CD8-positive, alpha-beta T cell (primary cell): ENCODE measurements at places on chromosomes 13 and 19.

- DNase-seq: no peak
Observed at GRCh38 chr13:48158915-48159314, 64.0 kb upstream of the MED4 start.

- no peak for DNase-seq
Observed at GRCh38 chr13:43749503-43749902, 37.3 kb downstream of the ENOX1 start.

- no peak for DNase-seq
Observed at GRCh38 chr13:39321574-39321973, 281.4 kb downstream of the LHFPL6 start.

GRCh38 chr13:46561691-46562090 is 8.7 kb downstream of the LRCH1 start:
- DNase-seq: no peak

- DNase-seq: no peak
Observed at GRCh38 chr19:1293782-1294604, 8.3 kb downstream of the EFNA2 start.

- DNase-seq: no peak
Observed at GRCh38 chr19:30425885-30426838, 54.0 kb downstream of the ZNF536 start.

GRCh38 chr13:51977625-51978024 is 33.6 kb downstream of the ATP7B start:
- DNase-seq: no peak

GRCh38 chr19:39942366-39942730 is 7.9 kb upstream of the FCGBP start:
- no peak for DNase-seq

DNA sequence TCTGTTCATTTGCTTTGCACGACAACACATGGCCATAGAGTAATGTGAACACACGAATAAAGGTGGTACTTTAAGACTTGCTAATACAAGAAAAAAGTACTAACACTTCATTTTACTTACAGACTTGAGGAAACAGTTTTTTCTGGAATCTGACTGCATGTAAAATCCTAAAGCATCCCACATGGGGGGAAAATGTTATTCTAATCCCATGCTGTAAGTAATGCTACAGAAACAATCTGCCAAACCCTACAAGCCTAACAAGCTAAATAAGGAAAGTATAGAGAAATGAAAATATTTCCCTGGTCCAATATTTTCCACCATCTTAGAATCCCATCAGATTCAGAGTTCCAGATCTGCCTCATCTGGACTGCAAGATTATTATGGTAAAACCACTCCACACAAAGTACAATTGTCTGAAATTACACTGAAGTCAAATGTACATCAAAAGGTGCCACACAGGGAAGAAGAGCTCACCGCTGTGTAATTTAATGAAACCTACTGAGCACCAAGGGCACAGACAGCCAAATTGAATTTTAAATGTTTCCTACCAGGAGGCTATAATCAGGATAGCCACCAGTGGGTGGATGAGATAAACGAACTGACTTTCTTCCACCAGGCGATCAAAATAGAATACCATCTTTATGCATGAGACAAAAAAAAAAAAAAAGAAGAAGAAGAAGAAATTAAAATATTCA is 22.0 kb downstream of the LHFPL6 start:
- no peak for DNase-seq

- no peak for DNase-seq
Observed at GRCh38 chr13:40350283-40350992, 316.0 kb downstream of the FOXO1 start.

DNA sequence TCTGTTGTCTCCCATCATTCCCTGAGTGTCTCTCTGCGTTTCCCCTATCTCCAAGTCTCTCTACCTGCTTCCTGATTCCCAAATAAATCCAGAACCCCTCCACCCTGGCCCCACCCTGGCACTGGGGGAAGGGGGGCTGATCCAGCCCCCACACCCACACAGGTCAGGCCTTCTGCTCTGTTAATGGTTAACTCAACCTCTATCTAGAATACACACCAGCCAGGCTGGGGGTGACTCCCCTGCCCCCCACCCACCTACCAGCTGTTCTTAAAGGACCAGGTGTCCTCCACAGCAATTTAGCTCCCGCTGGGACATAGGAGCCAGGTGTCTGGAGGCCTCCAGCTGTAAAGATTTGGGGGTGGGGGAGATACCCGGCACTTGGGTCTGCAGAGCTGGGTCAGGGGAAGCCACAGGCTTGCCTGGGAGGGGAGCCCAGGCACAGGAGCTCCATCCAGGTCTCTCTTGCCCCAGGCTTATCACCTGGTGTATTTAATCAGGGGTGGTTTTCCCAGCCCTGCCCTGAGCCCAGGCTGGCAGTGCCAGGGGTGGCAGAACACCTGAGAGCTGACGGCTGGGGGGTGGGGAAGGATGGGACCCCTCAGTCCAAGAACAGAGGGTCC is 3.9 kb downstream of the IRF2BP1 start:
- DNase-seq: no peak

DNA sequence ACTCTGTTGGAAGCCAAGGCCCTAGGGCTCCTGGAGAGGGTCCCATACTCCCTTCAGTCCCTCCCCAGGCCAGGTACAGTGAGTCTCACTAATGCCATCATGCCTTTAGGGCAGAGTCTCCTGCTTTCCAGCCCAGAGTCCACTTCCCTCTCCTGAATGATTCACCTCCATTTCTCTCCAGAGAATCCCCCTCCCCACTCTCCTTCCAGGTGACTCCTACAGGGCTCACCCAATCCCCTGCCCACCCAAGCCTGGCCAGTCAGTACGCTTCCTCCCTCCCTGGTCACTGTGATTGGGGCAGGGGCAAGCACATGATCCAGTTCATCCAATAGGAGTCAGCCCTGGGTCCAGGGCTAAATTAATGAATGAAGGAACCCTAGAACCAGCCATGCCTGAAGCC is 35.0 kb upstream of the PNMA8B start:
- no peak for DNase-seq

- DNase-seq: no peak
Observed at GRCh38 chr19:54532528-54532927, 29.9 kb downstream of the LAIR2 start.

GRCh38 chr13:73440296-73440895 is 381.6 kb downstream of the KLF5 start:
- DNase-seq: no peak

- no peak for DNase-seq
Observed at GRCh38 chr19:2462635-2463421, 6.1 kb upstream of the LMNB2 start.

GRCh38 chr13:80399340-80400163 is 58.6 kb upstream of the SPRY2 start:
- DNase-seq: no peak

- no peak for DNase-seq
Observed at GRCh38 chr13:113537909-113538688, 46.5 kb upstream of the TFDP1 start.

DNA sequence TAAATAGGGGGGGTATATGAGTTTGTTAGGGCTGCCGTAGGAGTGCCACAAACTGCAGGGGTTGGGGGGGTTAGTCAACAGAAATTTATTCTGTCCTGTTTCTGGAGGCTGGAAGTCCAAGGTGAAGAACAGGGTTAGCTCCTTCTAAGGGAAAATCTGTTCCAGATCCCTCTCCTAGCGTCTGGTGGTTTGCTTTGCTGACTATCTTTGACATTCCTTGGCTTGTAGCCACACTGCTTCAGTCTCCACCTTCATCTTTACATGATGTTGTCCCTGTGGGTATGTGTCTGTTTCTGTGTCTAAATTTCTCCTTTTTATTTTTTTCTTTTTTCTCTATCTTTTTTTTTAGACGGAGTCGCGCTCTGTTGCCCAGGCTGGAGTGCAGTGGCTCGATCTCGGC is 8.1 kb upstream of the ICAM1 start:
- DNase-seq: no peak

DNA sequence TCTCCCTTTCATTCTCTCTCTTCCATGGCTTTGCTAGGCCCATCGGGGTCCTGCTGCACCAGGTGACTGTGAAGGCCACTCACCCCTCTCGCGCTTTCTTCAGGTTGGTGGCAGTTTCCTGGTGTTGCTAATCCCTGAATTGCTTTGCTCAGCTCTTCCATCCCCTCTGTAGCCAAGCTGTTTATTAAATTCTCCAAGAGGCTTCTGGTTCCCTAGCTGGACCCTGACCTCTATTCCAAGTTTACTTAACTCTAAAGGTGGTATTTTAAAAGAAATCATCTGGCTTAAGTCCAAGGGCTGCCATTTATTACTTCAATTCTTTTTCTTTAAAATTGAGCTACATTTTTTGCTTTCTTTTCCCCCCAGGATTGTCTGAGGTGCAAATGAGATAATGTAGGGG is 32.7 kb upstream of the MICU2 start:
- DNase-seq: no peak

DNA sequence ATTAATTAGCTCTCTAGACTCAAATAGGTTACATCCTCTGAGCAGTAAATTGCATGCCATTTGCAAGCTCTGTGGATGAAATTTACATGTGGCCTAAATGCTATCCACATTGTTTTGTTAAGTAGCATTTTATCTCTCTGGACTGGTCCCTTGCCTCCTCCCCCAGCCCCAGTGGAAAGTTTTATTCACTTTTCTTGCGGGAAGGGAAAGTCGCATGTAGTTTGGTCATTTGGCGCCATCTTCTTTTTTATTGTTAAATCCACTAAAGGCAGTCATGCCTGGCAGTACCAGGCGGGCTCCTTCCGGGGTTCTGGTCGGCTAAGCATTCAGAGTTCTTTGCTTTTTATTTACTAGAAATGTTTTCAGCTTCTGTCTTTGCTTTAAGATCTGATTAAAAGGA is 188.7 kb downstream of the TM9SF2 start:
- no peak for DNase-seq

DNA sequence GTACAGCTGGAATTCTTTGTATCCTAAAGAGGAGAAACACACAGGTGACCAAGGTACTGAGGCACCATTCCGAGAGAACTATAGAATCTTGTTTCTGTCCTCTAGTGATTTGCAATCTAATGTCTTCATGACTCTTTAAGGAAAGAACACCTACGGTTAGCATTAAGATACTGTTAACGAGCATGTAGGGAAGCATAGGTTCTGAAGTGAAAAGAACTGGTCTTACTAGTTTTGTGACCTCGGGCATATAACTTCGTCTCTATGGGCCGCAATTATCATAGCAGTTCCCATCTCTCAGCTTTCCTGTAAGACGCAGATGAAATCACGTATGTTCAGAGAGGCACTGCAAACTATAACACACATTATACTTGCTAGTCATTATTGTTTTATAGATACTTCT is 193.0 kb upstream of the NBEA start:
- DNase-seq: no peak

GRCh38 chr19:50206191-50206590 is 2.8 kb downstream of the MYH14 start:
- DNase-seq: no peak

- DNase-seq: no peak
Observed at GRCh38 chr19:5134691-5135090, 165.8 kb downstream of the KDM4B start.

DNA sequence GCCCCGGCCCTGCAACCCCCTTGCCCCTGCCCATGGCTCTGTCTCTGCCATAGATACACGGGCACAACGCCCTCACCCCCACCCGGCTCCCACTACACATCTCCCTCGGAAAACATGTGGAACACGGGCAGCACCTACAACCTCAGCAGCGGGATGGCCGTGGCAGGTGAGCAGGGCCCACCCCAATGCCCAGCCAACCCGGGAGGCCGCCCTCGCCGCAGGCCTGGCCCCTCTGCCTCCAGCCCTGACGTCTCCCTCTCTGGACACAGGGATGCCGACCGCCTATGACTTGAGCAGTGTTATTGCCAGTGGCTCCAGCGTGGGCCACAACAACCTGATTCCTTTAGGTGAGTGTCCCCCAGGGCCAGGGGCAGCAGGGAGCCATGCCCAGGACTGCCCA is 7.7 kb downstream of the YIPF2 start:
- no peak for DNase-seq

GRCh38 chr19:32977280-32977679 is 5.2 kb downstream of the FAAP24 start:
- DNase-seq: no peak

GRCh38 chr13:95083066-95083465 is 218.2 kb downstream of the ABCC4 start:
- no peak for DNase-seq

DNA sequence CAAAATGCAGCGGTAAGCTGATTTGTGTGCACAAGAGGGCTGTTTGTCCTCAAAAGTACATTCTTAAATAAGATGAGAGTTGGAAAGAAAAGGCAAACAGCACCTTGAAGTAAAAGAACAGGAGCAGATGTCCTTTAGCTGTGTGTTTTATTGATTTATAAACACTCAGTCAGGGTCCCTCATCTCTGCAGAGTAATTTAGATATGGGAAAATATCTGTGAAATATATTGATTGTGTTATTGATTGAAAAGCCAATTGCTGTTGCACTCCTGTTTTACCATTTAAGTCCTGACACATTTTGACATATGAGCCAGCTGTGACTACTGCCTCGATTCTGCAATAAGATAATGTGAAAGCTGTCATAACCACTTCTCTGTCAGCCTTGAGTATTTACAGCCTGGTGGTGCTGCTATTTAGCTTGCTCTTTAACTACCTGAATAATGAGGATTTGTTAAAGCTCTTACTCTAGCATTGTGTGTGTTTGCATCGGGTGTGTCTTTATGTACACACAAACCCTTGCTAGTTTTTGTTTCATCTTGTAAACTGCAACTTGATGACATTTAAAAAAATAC is 550.1 kb downstream of the DACH1 start:
- no peak for DNase-seq

- DNase-seq: no peak
Observed at GRCh38 chr19:35689836-35690235, 14.5 kb upstream of the ZBTB32 start.

DNA sequence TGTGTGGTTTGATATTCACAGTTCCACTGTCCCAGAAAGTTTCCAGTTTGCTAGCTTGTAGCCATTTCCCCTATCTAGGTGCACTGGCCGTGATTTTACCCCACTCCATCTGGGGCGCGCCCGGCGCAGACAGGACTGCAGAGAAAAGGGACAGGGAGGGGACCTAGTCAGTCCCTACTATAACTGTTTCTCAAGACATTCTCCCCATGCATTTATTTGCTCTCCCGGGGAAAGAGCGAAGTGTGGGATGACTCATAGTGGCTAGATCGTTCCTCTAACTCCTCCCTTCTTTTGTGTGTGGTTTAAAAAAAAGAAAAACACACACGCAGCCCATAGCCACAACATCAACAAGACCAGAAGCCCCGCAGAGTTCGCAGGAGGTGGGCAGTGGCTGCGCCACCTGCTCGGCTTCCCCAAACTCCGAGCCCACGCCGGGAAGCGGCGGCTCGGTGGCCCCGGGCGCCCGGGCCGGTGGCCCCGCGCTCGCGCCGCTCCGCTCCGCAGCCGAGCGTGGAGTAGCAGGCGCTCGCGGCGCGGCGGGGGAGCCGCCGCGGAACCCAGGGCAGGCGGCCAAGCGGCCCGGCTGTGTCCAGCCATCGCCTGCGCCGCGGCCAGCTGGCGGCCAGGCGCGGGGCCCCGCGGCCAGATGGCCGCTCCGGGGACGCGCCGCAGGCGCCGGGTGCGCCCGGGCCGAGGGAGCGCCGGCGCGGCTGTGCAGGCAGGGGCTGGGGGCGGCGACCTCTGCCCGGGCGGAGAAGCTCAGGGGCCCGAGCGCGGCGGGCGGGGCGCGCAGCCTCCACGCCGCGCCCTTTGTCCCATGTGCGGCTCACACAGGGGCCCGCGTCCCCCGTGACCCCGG is 653 bp downstream of the TMTC4 start:
- DNase-seq: peak; percentile 44

- DNase-seq: no peak
Observed at GRCh38 chr13:96817336-96817941, 176.8 kb downstream of the OXGR1 start.

- no peak for DNase-seq
Observed at GRCh38 chr19:18793144-18794028, 2.3 kb upstream of the COMP start.

GRCh38 chr13:103063376-103063775 is 2.8 kb downstream of the SLC10A2 start:
- DNase-seq: no peak

- DNase-seq: peak; percentile 76
Observed at GRCh38 chr19:10085641-10086590, at the start of gene SHFL. TSS of gene SHFL (plus strand) at chr19:10086317. CDS start at chr19:10086428, 111 bp downstream.
